ENCODE measurements at places on chromosomes 13 and 19. TPM values are rescaled to one million over a fixed set of nuclear protein-coding genes. Genes with fewer than 3 reads are reported as not detected.

Gene NLRP4
- total RNA-seq: not detected

Gene FFAR3
- not detected for total RNA-seq

Gene C1QTNF9
- total RNA-seq: not detected

Gene HSH2D
- total RNA-seq: not detected

Gene MRPL57
- total RNA-seq: 34.6 TPM

Gene CYP2A7
- not detected for total RNA-seq

Gene KDELR1
- total RNA-seq: 197 TPM
